ENCODE measurements at places on chromosomes 12 and 14.

GRCh38 chr14:100850841-100851585 lies 25.1 kb downstream of the MEG3 start:
- H3K4me1 ChIP-seq, result no peaks in the 10 kb centered on the region
- H3K4me3 ChIP-seq, result no peak overlapping the region
- H3K27ac ChIP-seq, result no peak overlapping the region

DNA sequence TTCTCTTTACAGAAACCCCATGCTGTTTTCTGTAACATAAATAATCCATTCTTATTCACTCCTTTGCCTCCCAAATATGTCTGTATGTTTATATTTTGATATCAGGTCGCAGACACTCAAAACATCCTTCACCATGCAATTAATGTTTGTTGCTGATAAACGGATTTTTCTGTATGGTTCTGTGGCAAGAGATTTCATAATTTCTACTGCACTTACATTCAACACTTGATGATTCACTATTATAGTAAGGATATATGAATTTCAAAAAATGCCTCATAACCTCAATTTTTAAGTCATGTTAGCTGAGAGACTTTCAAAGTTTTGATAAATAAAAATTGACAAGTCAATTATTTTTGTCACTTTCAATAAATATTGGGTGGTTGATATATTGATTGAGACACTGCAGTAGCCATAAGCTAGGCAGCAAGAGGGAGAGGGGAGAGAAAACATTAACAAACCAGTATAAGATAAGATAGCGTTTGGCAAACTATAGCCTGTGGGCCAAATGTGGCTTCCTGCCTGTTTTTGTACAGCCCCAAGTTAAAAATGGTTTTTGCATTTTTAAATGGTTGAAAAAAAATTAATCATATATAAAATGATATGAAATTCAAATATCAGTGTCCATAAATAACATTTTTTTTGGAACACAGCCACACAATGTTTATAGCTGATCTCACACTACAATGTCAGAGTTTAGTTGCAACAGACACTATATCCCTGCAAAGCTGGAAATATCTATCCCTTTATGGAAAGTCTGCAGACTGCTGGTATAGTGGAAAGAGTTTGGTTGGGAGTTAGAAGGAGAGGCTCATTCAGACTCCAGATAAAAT lies 18.3 kb downstream of the ALDH6A1 start:
- no peaks in the 10 kb centered on the region for H3K27me3 ChIP-seq
- H3K27ac ChIP-seq, result no peak overlapping the region
- H3K4me1 ChIP-seq, result no peaks in the 10 kb centered on the region
- H3K36me3 ChIP-seq, result no peaks in the 10 kb centered on the region
- no peak overlapping the region for H3K4me3 ChIP-seq

- H3K36me3 ChIP-seq, result no peaks in the 10 kb centered on the region
- no peaks in the 10 kb centered on the region for H3K4me1 ChIP-seq
- H3K27me3 ChIP-seq, result no peaks in the 10 kb centered on the region
Observed at GRCh38 chr14:35556548-35556947, 22.6 kb downstream of the INSM2 start.

DNA sequence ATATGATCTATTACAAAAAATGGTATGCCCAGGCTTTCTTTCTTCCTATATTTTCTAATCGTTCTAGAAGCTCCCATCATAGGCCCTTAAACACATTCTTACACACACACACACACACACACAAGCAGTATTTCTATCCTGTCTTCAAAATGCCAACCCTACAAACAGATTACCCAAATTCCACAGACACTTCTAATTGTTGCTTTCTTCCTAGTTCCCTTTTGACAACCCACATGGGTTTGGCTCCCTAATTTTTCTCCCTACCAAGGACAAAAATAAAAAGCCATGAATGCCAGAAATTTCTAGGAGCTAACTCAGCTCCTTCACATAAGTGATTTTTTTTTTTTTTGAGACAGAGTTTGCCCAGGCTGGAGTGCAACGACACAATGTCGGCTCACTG lies 60.3 kb upstream of the NTF3 start:
- H3K4me3 ChIP-seq, result no peak overlapping the region
- no peaks in the 10 kb centered on the region for H3K27me3 ChIP-seq
- H3K4me1 ChIP-seq, result no peaks in the 10 kb centered on the region

DNA sequence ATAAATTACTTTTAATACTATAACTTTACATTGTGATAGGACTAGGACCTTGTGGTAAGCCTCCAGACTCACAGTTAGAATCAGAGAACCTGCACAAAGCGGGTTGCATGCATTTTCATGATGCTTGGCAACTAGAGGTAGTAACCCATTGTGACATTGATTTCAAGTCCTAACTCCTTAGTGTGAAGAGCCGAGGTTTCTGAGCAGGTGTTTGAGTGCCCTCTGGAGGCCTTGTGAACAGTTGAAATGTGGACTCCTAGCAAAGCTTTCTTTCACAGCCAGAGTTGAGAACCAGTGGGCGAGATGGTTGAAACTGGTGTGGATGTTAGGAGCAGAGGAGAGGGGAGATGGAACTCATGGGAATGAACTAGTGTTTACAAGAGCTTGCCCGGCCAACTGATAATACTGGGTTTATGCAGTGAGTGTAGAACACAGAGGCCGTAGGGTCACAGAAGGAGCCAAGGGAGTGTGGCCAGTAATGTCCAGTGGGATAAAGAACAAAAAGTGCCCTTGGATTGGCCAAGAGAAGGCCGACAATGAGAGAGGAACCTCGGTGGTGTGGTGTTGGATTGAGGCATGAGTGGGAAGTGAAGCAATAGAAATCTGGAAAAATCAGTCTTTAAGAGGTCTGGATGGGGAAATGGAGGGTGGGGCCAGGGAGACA lies 10.9 kb downstream of the ZNF664 start:
- no peak overlapping the region for H3K4me3 ChIP-seq
- peaks cover 17% of the 10 kb centered on the region for H3K36me3 ChIP-seq
- H3K27me3 ChIP-seq, result no peaks in the 10 kb centered on the region
- no peak overlapping the region for H3K27ac ChIP-seq

DNA sequence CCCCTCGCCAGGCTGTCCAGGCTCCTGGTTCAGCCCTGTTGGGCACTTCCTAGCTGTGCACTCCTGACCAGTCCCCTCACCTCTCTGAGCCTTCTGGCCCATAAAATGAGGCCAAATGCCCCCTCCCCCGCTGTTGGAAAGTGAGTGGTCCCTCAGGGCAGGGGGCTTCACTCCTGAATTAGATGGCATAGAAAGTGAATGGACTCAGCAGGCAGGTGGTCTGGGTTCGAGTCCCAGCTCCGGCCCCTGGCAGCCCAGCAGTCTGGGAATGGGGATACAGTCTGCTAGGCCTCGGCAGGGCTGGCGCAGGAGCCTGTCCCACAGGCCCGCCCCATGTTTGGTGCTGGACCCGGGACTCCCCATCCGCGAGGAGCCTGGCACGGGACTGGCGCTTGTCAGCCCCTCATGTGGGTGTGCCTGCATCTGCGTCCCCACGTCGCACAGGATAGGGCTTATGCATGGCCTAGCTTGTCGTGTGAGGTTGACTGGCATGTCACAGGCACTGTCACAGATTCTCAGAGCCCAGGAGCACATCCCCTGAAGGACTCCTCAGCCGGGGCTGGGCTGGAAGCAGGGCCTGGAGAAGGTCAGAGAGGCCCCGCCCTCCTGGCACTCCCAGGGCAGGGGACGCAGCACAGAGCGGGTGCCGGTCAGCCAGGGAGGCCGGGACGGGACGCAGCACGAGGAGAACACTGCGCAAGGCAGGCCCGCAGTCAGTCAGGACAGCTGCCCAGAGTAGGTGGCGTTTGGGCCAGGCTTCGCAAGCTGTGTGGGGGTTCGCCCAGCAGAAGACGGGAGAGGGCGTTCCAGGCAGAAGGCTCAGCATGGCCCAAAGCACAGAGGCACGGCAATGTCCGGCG lies 40.5 kb downstream of the DIO3 start:
- no peak overlapping the region for H3K4me3 ChIP-seq
- no peaks in the 10 kb centered on the region for H3K36me3 ChIP-seq
- H3K27ac ChIP-seq, result no peak overlapping the region
- ATAC-seq, result no peak
- no peaks in the 10 kb centered on the region for H3K4me1 ChIP-seq
- peaks cover 33% of the 10 kb centered on the region for H3K27me3 ChIP-seq

- no peak overlapping the region for H3K4me3 ChIP-seq
- no peaks in the 10 kb centered on the region for H3K36me3 ChIP-seq
- H3K27me3 ChIP-seq, result no peaks in the 10 kb centered on the region
- no peak for ATAC-seq
- no peaks in the 10 kb centered on the region for H3K4me1 ChIP-seq
Observed at GRCh38 chr14:93536945-93537344, 106.2 kb downstream of the UNC79 start.
